Activated CD4-positive, alpha-beta T cell treated with anti-CD3 and anti-CD28 coated beads, Interleukin-2, amount 10 ng/mL, durations not matched to agents 7 days and 5 days (primary cell): ENCODE measurements at places on chromosomes 4 and X. TPM values are rescaled to one million over a fixed set of nuclear protein-coding genes. Genes with fewer than 3 reads are reported as not detected.

DNA sequence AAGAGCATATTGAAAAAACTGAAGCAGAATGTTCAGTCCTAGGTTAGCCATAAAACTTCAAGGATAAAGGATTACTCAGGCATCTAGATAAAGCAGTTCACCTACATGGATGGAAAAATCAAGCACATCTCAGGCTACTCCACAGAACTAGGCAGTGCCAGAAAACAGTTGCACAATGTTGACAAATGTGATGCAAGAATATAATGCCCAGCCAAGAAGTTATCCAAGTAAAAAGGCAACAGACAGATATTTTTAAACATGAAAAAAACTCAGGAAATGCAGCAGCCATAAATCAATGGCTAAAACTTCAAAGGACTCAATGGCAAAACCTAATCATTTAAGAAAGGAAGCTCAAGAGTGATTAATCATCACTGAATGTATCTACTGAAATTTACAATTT is 456.0 kb upstream of the FAM241A start:
- no peaks in the 10 kb centered on the region for H3K27me3 ChIP-seq
- no peak for DNase-seq
- H3K4me3 ChIP-seq: no peak overlapping the region
- no peak overlapping the region for H3K27ac ChIP-seq

DNA sequence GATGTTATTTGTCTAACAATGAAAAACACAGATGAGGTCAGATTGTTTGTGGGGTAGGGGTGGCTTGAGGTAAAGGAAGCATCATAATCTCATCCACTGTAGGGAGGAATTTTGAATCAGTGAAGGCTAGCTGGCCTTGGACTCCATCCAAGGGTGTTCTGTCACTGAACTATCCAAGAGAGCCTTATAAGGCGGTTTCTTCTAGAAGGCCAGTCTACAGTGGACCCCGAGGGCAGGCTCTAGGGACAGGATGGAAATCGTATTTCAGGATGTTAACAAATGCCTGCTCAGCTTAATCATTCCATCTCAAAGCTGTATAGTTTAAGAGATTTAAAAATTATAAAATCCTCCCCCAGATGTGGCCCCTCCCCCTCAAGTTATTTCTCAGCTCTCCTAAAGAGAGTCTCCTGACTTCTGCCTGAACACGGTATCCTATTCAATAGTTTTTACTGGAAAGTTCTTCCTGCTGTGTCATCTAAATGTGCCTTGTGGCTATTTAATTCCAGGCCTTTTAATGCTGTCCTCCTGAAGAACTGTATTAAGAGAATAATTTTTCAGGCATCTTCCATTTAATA is 8.0 kb downstream of the IGFBP7 start:
- H3K27ac ChIP-seq: no peak overlapping the region
- H3K36me3 ChIP-seq: no peaks in the 10 kb centered on the region
- peaks cover 24% of the 10 kb centered on the region for H3K27me3 ChIP-seq
- no peak for DNase-seq

DNA sequence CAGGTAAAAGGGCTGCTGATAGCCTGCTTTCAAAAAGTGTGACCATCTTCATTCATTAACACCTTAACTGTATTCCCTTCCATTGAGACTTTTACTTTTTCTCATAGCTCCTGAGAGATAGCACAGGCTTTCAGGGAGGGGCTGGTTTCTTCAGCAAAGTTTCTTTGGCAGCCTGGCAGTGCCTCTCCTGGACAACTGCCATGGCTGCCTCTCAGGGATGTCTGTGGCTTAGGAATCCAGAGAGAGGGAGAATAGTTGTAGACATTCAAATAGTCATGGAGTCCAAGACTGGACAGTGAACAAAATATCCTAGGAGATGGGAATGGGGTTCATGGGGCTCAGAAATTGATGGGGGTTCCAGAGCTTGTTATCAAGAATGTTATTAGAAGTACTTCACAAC is 81.1 kb downstream of the FAM47B start:
- DNase-seq: no peak
- no peak overlapping the region for H3K27ac ChIP-seq
- H3K36me3 ChIP-seq: no peaks in the 10 kb centered on the region
- no peaks in the 10 kb centered on the region for H3K4me1 ChIP-seq
- H3K27me3 ChIP-seq: no peaks in the 10 kb centered on the region

The SORCS2 gene
- not detected for total RNA-seq

The TMEM47 gene
- not detected for total RNA-seq

- no peaks in the 10 kb centered on the region for H3K36me3 ChIP-seq
- H3K27ac ChIP-seq: no peak overlapping the region
- DNase-seq: no peak
- H3K4me3 ChIP-seq: no peak overlapping the region
- peaks cover 4% of the 10 kb centered on the region for H3K27me3 ChIP-seq
- H3K4me1 ChIP-seq: no peaks in the 10 kb centered on the region
These were observed 43.9 kb upstream of the FGFBP2 start for GRCh38 chr4:16006771-16007446.

The TMPRSS11B gene
- total RNA-seq: not detected

- no peak overlapping the region for H3K27ac ChIP-seq
- H3K4me3 ChIP-seq: no peak overlapping the region
- H3K4me1 ChIP-seq: no peaks in the 10 kb centered on the region
- no peak for DNase-seq
- H3K27me3 ChIP-seq: no peaks in the 10 kb centered on the region
These were observed 73.9 kb downstream of the FAT4 start for GRCh38 chr4:125388613-125389012.

DNA sequence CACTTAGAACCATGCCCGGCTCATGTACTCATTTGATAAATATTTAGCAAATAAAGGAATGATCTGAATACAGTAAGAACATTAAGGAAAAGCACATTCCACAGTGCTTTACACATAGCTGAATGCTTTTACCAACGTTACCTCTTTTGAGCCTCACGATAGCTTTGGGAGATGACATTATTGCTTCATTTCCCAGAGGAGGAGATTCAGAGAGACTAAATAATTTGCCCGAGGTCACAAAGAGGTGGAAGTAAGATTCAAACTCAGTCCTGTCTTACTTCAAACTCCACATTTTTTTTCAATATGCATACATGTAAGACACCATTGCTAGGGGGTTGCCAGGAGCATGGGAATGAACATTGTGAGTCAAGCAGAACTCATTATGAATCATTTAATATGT is 538.5 kb downstream of the BCOR start:
- H3K4me3 ChIP-seq: no peak overlapping the region
- H3K36me3 ChIP-seq: no peaks in the 10 kb centered on the region
- no peak for DNase-seq
- H3K27ac ChIP-seq: no peak overlapping the region
- H3K4me1 ChIP-seq: no peaks in the 10 kb centered on the region

GRCh38 chr4:139530833-139531427 is 25.1 kb downstream of the SETD7 start:
- H3K27me3 ChIP-seq: no peaks in the 10 kb centered on the region
- no peak overlapping the region for H3K4me3 ChIP-seq
- H3K27ac ChIP-seq: no peak overlapping the region
- H3K36me3 ChIP-seq: no peaks in the 10 kb centered on the region

The VCX3A gene
- not detected for total RNA-seq

- H3K27me3 ChIP-seq: no peaks in the 10 kb centered on the region
- peaks cover 31% of the 10 kb centered on the region for H3K36me3 ChIP-seq
- H3K4me3 ChIP-seq: no peak overlapping the region
- no peak overlapping the region for H3K27ac ChIP-seq
These were observed 80.1 kb downstream of the RAP1GDS1 start for GRCh38 chr4:98341309-98341708.

The XAGE1A gene
- total RNA-seq: not detected

The PJA1 gene
- 12.6 TPM for total RNA-seq

GRCh38 chrX:78517124-78517523 is 142.0 kb downstream of the RTL3 start:
- peak; percentile 74 for DNase-seq
- H3K4me1 ChIP-seq: peaks cover 47% of the 10 kb centered on the region
- H3K27ac ChIP-seq: peak overlapping the region; percentile 88
- peaks cover 24% of the 10 kb centered on the region for H3K36me3 ChIP-seq
- H3K27me3 ChIP-seq: no peaks in the 10 kb centered on the region

The PDGFRA gene
- not detected for total RNA-seq

DNA sequence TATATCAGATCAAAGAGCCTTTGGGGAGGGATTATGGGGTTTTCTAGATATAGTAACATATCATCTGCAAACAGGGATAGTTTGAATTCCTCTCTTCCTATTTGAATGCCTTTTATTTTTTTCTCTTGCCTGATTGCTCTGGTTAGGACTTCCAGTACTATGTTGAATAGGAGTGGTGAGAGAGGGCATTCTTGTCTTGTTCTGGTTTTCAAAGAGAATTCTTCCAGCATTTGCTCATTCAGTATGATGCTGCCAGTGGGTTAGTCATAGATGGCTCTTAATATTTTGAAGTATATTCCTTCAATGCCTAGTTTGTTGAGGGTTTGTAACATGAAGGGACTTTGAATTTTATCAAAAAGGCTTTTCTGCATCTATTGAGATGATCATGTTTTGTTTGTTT is 25.6 kb upstream of the ABCB7 start:
- H3K4me3 ChIP-seq: no peak overlapping the region
- H3K4me1 ChIP-seq: no peaks in the 10 kb centered on the region
- no peak overlapping the region for H3K27ac ChIP-seq
- H3K27me3 ChIP-seq: no peaks in the 10 kb centered on the region
- no peaks in the 10 kb centered on the region for H3K36me3 ChIP-seq

- H3K27me3 ChIP-seq: peaks cover 2% of the 10 kb centered on the region
- H3K27ac ChIP-seq: no peak overlapping the region
- no peak overlapping the region for H3K4me3 ChIP-seq
- H3K36me3 ChIP-seq: no peaks in the 10 kb centered on the region
- H3K4me1 ChIP-seq: no peaks in the 10 kb centered on the region
These were observed 170.9 kb downstream of the APBB2 start for GRCh38 chr4:41043465-41043864.

The PFKFB1 gene
- 0.64 TPM for total RNA-seq

GRCh38 chr4:144905286-144905685 is 192.7 kb downstream of the ANAPC10 start:
- H3K27ac ChIP-seq: no peak overlapping the region
- no peaks in the 10 kb centered on the region for H3K36me3 ChIP-seq
- H3K27me3 ChIP-seq: peaks cover 2% of the 10 kb centered on the region
- H3K4me3 ChIP-seq: no peak overlapping the region
- H3K4me1 ChIP-seq: no peaks in the 10 kb centered on the region

The FHIP1A gene
- total RNA-seq: not detected

DNA sequence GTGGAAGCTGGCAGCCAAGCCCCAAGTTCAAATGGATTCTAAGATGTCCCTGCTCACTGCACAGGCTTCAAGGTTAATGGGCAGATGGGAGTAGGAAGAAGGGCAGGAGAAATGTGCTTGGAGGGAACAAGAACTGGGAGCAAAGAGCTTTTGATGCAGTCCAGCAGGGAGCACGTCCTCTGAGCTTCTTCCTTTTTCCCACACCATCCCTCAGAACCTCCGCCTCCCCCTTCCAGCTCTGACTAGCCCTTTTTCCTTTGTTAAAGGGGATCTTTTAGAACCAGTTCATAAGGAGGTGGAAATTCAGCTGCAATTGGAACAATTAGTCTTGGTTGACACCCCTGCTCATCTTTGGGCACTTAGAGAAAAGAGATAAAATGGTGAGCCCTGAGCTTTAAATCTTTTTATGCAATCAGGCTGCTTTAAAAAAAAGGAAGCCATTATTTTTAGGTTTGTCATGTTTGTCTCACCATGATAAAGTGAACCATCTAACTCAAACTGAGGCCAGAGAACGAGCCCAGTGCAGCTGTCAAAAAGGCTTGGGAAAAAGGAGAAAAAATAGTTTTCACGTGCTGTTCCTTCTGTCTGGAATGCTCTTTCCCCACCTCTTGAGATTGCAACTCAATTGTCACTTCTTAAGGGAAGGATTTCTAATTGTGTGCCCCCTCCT is 135.8 kb upstream of the IL1RAPL2 start:
- H3K4me1 ChIP-seq: no peaks in the 10 kb centered on the region
- H3K36me3 ChIP-seq: no peaks in the 10 kb centered on the region
- no peaks in the 10 kb centered on the region for H3K27me3 ChIP-seq
- no peak overlapping the region for H3K4me3 ChIP-seq
- DNase-seq: no peak

DNA sequence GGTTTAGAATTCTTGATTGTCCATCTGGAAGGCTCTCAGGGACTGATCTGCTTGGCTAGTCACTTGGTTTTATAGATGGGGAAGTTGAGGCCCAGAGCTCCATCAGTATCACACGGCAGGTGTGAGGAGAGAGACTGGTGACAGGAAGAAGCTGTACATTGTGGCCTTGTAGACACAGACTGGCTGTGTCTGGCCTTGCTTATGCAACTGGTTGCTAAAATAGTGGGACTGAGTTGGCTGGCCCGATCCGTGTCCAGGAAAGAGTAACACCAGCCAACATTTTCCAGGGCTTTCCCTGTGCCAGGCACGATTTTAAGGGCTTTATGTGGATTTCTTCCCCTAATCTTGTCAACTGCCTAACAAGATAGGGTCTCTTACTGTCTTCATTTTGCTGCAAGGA is 2.8 kb downstream of the TBC1D14 start:
- H3K27me3 ChIP-seq: no peaks in the 10 kb centered on the region
- no peaks in the 10 kb centered on the region for H3K36me3 ChIP-seq
- H3K4me1 ChIP-seq: peaks cover 72% of the 10 kb centered on the region
- no peak overlapping the region for H3K4me3 ChIP-seq
- H3K27ac ChIP-seq: no peak overlapping the region

- peaks cover 22% of the 10 kb centered on the region for H3K4me1 ChIP-seq
- H3K27ac ChIP-seq: peak overlapping the region; percentile 64
- peaks cover 9% of the 10 kb centered on the region for H3K36me3 ChIP-seq
These were observed 1.3 kb upstream of the TIGD2 start for GRCh38 chr4:89109841-89110540.

The CITED1 gene
- total RNA-seq: not detected

- no peak overlapping the region for H3K4me3 ChIP-seq
- H3K27me3 ChIP-seq: no peaks in the 10 kb centered on the region
- no peaks in the 10 kb centered on the region for H3K4me1 ChIP-seq
- no peak for DNase-seq
- H3K27ac ChIP-seq: no peak overlapping the region
These were observed 412.6 kb downstream of the RAPGEF2 start for GRCh38 chr4:159515314-159516025.

The GPM6B gene
- not detected for total RNA-seq

The TMEM33 gene
- total RNA-seq: 54.4 TPM

- H3K4me3 ChIP-seq: no peak overlapping the region
- H3K36me3 ChIP-seq: no peaks in the 10 kb centered on the region
- no peak for DNase-seq
- no peaks in the 10 kb centered on the region for H3K4me1 ChIP-seq
- H3K27ac ChIP-seq: no peak overlapping the region
These were observed 528.3 kb upstream of the BOD1L1 start for GRCh38 chr4:14155803-14156202.

The CXCL1 gene
- not detected for total RNA-seq

The HSFX1 gene
- 0.89 TPM for total RNA-seq

- no peak for DNase-seq
- no peaks in the 10 kb centered on the region for H3K27me3 ChIP-seq
- no peaks in the 10 kb centered on the region for H3K4me1 ChIP-seq
- no peak overlapping the region for H3K4me3 ChIP-seq
- H3K27ac ChIP-seq: no peak overlapping the region
These were observed 1819.5 kb upstream of the TENM3 start for GRCh38 chr4:180423712-180424057.

The TIMM17B gene
- 45.8 TPM for total RNA-seq

GRCh38 chr4:185341377-185341776 is 54.3 kb downstream of the LRP2BP start:
- H3K36me3 ChIP-seq: peaks cover 19% of the 10 kb centered on the region
- no peak overlapping the region for H3K4me3 ChIP-seq
- no peak overlapping the region for H3K27ac ChIP-seq
- DNase-seq: no peak
- no peaks in the 10 kb centered on the region for H3K27me3 ChIP-seq

GRCh38 chr4:72489267-72489666 is 79.8 kb downstream of the ADAMTS3 start:
- no peaks in the 10 kb centered on the region for H3K36me3 ChIP-seq
- H3K4me3 ChIP-seq: no peak overlapping the region
- DNase-seq: no peak
- no peak overlapping the region for H3K27ac ChIP-seq
